ENCODE measurements at places on chromosomes 2 and 18.

- DNase-seq = no peak
These were observed 21.9 kb downstream of the CASP10 start for GRCh38 chr2:201204655-201205514.

DNA sequence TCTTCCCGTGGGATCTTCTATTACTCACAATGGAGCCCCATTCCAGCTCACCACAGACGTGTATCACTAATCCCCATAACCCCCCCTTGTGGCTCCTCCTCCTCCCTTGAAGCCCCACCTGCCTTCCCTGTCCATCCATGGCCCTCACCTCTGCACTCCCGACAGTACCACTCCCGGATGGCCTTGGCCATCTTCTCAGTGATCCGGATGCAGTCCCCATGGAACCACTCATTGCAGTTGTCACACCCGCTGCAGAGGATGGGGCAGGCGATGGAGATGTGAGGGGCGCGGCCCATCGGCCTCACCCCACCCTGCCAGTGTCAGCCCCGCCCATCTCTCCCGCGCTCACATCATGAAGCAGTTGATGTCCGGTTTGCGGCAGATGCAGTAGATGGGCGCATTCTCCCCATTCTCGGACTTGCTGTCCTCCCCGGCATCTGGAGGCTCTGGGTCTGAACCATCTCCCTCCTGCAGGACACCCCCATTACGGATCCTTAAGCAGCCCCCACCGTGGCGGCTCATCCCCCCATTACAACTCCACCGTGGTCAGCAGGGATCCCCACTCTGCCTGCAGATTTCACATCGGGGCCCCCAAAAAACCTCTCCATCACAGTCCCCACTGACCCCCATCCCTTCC lies 983 bp downstream of the CXXC1 start:
- DNase-seq = no peak

DNA sequence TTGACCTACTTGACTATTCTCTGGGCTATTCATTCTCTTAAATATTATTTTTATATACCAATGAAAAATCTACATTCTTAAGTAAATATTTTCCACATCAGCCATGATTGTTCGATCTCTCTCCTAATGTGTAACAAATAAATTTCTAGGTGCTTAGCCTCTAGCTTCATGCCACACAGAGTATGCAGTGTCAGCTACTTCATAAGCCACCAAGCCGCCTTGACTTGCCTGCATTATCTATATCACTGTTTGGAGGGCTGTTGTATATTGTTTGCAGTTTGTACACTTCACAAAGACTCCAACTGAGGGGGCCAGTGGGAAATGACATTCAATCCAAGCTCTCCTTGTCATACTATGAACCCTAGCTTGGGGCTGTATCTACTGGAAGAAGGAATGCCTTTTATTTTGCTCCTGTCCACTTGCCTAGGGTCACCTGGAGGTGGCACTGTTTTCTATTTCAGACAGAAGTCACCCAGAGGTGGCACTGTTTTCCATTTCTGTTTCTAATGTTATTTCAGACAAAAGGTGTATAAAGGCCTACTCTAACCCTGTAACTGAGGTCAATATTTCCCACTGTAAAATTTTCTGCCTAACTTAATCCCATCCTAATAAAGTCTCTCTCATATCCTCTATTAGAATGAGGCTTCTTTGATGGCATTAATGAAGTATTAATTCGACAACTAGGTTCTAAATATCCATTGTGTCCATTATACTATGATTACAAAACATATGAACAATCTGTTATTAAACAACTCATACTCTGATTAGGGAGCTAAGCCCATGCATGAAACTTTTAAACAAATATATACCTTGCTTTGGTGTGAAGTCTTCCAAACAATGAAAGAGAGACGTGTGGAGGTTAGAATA lies 36.4 kb downstream of the COL5A2 start:
- no peak for DNase-seq

DNA sequence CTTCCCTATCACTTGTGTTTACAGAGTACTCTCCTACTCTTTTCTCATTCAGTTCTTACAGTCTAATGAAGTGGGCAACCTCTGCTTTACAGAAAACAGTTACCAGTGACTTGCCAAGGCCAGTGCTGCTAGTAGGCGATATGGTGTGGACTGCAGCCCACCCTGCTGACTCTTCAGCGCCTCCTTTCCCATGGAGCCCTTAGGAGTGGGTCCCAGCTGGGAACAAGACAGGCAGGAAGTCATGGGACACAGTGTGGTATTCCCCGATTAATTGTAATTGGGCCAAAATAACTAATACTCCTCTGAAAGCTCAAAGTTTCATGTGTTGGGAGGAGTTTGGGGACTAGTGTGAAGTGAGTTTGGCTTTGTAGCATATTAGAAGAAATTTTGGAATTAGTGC lies 120.1 kb upstream of the EML6 start:
- no peak for DNase-seq

GRCh38 chr18:9874728-9875127 lies 11.0 kb upstream of the TXNDC2 start:
- no peak for DNase-seq

GRCh38 chr2:64367444-64368232 lies 86.3 kb upstream of the LGALSL start:
- DNase-seq = no peak

- no peak for DNase-seq
These were observed 177.1 kb downstream of the FAM210A start for GRCh38 chr18:13548966-13549879.

DNA sequence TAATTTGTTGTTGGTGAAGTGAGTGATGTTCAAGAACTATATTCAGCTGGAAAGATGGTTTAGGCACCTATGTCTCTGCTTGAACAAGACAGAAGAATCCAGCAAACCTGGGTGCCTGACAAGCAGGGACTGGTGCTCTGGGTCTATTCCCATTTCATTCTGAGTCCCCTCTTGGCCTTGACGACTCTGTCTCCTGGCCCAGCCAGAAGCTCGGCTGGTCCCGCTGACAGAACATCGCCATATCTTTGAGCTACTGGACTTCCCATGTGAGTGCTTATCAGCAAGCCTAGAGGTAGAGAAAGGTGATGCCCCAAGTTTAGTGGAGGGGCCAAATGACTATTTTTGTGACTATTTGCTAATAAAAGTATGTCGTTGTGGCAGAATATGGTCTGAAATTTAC lies 48.2 kb downstream of the SDC1 start:
- DNase-seq = no peak
